Ureter (tissue), 1 donor: ENCODE measurements at places on chromosomes 16 and 17.

- DNase-seq, result no peak
These were observed 24.9 kb downstream of the MPP3 start for GRCh38 chr17:43808076-43808475.

DNA sequence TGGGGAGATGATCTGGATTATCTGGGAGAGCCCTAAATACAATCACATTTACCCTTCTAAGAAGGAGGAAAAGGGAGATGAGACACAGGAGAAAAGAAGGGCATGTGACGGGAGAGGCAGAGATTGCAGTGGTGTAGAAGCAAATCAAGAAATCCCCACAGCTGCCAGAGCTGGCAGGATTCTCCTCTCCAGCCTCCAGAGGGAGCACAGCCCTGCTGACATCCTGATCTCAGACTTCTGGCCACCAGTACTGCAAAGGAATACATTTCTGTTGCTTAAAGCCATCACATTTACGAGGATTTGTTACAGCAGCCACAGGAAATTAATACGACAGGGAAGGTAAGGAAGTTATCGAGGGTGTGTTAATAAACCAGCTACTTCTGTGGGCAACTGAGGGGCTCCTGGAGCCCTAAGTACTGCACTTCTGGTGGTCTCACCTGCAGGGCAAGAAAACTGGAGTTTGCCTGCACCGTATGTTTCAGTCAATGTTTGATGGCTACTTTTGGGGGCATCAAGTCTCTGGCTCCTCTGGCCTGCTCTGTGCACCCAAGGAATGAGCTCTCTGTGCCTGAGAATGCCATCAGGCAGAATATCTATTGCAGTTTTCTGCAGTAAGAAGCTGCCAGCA is 22.9 kb upstream of the CDH13 start:
- no peak for DNase-seq

GRCh38 chr17:49260011-49260816 is 29.6 kb upstream of the PHOSPHO1 start:
- peak; percentile 58 for DNase-seq

- DNase-seq, result no peak
These were observed 109.0 kb downstream of the USP31 start for GRCh38 chr16:23040246-23040645.

- peak; percentile 79 for DNase-seq
These were observed 49.3 kb upstream of the CACNG4 start for GRCh38 chr17:66915204-66915611.

DNA sequence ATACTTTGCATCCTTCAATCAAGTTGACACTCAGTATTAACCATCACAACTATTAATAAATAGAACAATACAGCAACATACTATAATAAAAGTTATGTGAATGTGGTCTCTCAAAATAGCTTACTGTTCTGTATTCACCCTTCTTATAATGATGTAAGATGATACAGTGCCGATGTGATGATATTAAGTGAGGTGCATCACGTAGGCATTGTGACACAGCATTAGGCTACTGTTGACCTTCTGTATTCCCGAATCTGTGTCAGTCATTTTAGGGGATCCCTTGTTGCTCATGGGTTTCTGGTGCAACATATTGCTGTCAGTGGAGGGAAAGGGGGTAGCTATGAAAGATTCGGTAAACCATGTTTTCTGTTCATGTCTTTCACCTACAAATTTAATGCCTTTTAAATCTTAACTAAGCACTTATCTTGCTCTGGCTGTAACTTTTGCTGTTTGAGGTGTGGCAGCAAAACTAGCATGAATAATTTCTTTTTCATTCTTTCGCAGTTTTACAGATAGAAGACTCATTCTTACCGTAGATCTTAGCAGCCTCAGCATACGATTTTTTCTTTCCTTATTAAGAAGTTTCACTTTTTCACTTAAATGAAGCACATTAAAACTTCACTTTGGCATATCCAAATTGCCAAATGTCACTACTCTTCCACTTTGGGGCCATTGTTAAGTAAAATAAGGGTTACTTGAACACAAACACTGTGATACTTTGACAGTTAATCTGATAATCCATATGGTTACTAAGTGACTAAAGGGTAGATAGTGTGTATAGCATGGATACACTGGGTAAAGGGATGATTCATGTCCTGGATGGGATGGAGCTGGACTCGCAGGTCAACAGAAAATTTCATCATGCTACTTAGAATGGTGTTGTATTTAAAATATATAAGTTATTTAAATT is 29.6 kb downstream of the NFAT5 start:
- no peak for DNase-seq
